ENCODE measurements at places on chromosomes 1 and 21.
A peak's percentile ranks its signal among the peaks of the same experiment; 100 is the strongest.

DNA sequence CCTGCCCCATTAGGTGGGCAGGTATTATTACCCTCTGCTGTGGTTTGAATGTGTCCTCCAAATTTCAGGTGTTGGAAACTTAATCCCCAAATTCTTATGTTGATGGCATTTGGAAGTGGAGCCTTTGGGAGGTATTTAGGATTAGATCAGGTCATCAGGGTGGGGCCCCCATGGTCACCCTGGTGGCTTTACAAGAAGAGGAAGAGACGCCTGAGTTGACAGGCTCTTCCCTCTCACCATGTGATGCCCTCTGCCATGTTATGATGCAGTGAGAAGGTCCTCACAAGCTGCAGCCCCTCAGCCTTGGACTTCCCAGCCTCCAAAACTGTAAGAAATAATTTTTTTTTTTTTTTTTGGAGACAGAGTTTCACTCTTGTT, 8.8 kb upstream of the THEMIS2 start:
- DNase-seq: no peak

GRCh38 chr1:34474566-34474965, 280.3 kb upstream of the GJB5 start:
- DNase-seq: no peak

DNA sequence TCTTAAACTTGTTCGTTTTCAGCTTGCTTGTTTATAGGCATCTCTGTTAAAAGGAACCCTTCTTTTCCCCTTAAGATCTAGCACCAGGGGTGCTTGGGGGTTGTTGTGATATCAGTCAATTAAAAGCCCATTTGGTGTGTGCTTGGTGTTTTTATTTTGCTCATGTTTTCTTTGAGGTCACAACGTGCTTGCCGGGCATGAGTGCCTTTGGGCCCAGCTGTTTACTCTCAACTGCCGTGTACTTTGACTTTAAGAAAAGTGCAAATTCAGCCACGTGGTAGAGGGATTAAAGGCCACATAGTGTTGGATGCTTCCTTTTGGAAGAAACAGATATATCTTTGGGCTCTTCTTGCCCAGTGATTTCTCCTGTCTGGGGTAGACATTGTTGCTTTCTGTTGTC, 10.5 kb downstream of the ARID1A start:
- DNase-seq: no peak

DNA sequence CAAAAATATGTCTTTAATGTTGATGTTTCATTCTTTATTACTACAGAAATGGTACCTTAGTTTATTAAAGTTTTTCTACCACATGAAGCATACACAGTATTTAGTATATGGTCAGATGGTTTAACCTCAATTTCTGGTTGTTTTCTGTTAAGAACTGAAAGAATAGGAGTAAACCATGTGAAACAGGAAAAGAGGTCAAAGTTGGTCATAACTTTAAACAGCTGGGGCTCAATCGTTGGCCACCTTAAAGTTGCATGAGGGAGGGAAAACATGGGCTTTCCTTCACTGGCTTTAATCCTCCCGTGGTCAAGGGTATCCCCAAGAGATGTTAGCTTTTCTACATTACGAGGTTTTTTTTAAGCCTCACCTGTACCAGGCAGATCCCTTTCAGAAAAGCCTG, 483.3 kb upstream of the ADAMTS5 start:
- DNase-seq: no peak

DNA sequence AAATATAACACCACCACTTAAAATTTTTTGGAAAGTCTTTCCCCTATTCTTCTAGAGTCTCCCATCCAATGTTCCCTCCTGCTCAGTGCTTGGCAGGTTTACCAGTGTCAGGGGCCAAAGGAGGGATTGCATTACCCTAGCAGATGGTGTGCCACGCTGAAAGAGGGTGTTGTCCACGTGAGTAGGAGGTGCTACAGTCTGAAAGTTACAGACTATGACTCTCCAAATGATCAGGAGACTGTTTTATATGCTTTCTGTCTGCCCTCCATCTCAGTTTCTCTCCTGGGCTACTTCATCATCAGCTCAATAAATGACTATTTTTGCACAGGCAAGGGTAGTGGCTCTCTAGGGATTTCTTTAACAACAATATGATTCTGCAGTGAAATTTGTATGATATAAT, 31.3 kb upstream of the ANGPTL7 start:
- no peak for DNase-seq

- no peak for DNase-seq
These were observed 15.0 kb downstream of the HLX start for GRCh38 chr1:220894025-220894923.

- no peak for DNase-seq
These were observed 59.1 kb downstream of the SLC19A1 start for GRCh38 chr21:45482899-45483821.

GRCh38 chr1:58430421-58431275, 115.9 kb downstream of the OMA1 start:
- peak; percentile 47 for DNase-seq

DNA sequence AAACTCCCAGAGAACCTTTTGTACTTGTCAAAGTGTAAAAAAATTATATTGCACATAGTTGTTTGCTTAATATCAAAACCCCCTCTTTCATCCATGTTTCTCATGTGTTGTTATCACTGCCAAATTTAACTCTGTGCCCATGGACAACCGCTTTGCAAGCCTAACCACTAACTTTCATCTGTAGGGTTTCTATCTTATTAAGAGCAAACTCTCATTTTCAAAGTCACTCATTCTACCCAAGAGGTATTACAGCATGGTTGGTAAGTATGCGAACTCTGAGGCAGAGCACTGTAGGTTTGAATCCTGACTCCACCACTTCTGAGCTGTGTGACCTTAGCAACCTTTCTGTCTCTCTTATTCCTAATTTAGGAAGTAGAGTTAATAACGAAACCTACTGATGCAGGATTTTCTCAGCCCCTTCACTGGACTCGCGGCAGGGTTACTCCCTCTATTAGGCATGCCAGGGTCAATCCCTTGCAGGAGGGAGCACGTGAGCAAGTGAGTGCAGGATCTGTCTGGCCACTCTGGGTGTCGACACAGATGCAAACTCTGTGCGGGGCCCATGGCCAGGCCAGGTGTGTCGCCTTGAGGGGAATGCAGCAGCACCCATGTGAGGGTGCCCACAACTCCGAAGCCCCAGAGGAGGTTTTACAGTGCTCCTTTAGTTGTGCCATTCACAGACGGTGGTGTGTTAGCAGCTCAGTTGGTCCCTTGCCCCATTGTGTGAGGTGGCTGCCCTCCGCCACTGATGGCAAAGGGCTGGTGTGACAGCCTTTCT, 361.5 kb upstream of the ADGRL2 start:
- no peak for DNase-seq

- no peak for DNase-seq
These were observed 126.7 kb downstream of the CAMTA1 start for GRCh38 chr1:6911974-6912373.

DNA sequence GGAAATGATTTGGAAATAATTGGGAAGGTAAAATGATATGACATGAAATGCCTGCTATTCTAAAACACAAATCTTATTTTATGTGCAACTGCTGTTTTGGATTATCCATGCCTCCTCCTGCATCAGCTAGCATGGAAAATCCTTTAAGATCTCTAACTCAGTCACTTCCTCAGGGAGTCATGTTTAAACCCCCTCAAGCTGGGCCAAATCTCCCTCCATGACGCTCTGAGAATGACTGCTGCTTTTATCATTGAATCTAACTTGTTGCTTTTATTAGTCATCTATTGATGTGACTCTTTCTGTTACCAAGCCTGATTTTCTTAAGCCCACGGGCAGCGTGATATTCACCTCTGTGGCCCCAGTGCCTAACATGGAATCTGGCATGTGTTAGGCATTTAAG, 324.8 kb downstream of the DISC1 start:
- no peak for DNase-seq

DNA sequence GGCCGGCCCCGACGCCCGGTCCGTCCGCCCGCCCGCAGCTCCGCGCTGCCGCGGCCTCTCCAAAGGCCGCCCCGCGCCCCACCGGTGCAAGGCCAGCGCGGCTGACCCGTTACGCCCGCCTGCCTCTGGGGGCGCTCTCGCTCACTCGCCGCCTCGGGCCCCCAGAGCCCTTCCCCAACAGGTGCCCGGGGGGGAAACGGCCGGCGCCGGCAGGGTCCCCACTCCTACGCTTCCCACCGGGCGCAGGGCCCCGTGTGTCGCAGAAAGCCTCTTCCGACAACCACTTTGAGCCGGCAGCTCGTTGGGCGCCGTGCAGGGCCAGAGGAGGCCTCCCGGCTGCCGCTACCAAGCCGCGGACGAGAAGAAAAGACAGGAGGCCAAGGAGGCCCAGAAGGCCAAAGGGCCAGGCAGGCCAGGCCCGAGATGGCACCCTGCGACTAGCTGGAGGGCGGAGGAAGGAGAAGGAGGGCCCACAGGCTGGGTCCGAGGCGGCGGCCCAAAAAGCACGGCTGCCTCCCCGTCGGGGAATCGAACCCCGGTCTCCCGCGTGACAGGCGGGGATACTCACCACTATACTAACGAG, 64.9 kb upstream of the FCGR2A start:
- peak; percentile 80 for DNase-seq

GRCh38 chr1:46246548-46247435, 771 bp upstream of the RAD54L start:
- DNase-seq: peak; percentile 87

- no peak for DNase-seq
These were observed 119.3 kb downstream of the BEND5 start for GRCh38 chr1:48657413-48657812.

GRCh38 chr1:51488372-51489050, 30.6 kb downstream of the EPS15 start:
- DNase-seq: no peak

GRCh38 chr1:175514387-175514953, 228.9 kb downstream of the TNR start:
- DNase-seq: no peak

DNA sequence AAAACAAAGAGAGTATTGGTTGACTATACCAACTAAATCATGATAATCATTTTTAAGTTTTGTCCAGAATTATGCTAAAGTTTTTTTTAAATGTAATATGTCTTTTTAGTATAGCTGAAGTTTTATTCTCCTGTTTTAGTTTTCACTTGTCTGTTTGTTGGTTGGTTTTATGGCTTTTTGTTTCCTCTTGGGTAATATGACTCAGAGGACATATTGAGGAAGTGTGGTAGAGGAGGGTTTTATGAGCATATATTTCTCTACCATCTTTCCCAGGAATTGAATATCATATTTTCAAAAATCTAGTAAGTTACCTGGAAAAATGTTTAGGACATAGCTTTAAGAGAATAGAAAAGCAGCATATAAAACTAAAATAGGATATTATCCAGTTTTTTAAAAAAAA, 68.6 kb upstream of the MCOLN3 start:
- DNase-seq: no peak

- DNase-seq: no peak
These were observed 156.8 kb downstream of the FASLG start for GRCh38 chr1:172815740-172816139.

DNA sequence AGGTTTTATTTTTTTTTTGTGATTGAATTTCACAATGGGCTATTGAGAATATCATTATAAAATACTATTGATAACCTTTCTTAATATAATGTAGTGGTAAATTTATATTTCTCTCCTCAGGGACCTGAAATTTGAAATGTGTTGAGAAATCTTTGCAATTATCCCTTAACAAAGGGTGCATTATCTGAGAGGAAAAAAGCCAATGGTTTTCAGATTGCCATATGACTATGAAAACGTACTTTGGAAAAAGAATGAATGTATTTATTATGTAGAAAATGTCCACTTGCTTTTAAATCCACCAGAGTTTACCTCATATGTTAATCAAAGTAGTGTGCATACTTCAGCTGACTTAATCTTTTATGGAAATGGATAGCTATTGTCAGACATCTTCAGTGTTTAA, 441.1 kb downstream of the AMY1C start:
- no peak for DNase-seq

DNA sequence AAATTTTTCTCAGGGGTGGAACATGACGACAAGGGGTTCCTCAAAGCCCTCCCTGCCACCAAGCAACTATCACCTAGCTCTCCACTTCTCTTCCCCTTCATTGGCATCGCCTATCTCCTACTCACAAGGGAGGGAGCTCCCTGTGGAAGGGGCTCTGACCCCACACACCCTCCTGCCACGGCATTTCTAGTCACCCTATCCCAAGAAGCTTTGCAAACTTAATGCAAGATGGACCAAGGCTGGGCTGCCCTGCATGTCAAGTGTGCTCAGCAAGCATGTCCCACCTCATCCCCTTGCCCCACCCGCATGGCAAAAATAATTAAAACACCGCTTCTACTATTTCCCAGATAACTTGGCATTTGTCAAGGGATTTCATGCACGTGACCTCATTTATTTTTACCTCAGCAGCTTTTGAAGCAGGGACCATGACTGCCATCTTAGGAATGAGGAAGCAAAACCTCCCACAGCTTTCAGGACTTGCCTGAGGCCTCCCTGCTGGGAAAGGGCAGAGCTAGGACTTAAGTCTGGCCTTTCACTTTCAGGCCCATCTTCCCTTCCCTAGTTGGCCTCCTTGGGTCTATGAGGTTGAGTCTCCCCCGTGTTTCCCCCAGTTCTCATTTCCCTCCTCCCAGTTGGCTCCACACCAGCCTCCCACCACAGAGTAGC, 161.3 kb downstream of the TSEN15 start:
- DNase-seq: no peak

DNA sequence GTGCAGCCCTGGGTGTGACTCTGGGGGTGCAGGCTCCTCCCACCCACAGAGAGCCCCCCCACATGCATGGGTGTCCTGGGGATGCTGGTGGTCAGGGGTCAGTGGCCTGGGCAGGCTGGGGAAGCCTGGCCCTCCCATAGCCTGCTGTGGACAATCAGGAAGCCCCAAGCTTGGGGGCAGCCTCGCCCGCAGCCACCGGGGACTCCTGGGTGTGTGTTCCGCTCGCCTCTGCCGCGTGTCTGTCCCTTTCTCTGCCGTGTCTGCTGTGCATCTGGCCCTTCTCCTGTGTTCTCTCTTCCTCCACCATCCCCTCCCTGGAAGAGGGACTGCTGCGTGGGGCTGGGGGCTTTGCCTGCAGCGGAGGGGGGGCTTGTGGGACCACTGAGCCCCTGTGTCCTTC, 22.9 kb downstream of the AGRN start:
- DNase-seq: no peak

GRCh38 chr1:187264995-187265602, 436.4 kb downstream of the PLA2G4A start:
- no peak for DNase-seq

DNA sequence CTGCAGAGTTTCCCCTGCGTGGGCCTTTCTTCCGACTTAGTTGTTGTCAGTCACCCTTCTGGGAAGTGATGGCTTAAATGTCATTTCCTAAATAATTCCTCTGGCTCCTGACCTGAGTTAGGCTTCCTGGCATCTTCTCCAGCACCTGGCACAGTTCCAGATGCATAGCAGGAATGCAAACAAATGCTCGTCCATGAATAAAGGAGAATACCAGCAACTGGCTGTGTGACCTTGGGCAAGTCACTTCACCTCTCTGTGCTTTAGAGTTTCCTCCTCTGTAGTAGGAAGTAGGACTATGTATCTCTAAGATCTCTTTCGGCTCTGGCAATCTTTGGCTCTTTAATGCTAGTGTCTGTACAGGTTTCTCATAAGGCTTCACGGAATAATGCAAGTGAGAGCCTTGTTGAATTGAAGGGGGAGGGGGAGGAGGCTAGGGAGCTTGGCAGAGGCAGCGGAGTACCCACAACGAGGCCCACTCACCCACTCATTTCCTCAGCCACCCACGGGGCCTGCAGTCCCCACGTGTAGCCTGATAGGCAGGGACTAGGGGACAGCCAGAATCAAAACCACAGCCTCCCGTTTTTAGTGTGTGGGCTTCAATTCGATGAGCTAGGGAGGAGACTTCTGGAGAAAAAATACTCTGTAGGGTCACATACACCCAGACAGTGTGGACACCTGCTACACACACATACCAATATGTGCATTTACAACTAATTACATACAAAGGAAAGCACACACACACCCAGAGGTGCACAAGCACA, 48.1 kb downstream of the TENT5C start:
- DNase-seq: peak; percentile 24
